ENCODE measurements at places on chromosomes 4 and X.
A peak's percentile ranks its signal among the peaks of the same experiment; 100 is the strongest.

- DNase-seq, result peak; percentile 47
Measured at GRCh38 chr4:164440199-164440598, 313.7 kb upstream of the SMIM31 start.

- no peak for DNase-seq
Measured at GRCh38 chr4:184420402-184420801, 53.9 kb downstream of the IRF2 start.

DNA sequence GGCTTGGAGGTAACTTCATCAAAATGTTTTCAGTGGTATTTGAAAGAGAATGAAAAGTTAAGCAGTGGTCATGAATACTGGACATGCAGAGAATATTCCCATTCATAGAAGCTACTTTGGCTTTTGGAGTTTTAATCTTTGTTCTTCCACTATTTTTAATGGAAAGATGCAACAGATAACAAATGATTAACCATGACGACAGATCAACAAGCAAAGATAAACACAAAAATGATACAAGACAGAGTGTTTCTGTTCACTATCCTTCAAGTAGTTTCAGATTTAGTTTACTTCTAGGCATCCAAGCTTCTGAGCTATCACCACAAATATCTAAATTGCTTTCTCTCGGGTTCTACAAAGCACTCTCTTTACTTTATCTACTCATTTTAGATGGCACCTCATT lies 1004.9 kb upstream of the ADGRL3 start:
- no peak for DNase-seq

GRCh38 chr4:69650872-69651271 lies 2.2 kb downstream of the UGT2A1 start:
- DNase-seq, result peak; percentile 8

DNA sequence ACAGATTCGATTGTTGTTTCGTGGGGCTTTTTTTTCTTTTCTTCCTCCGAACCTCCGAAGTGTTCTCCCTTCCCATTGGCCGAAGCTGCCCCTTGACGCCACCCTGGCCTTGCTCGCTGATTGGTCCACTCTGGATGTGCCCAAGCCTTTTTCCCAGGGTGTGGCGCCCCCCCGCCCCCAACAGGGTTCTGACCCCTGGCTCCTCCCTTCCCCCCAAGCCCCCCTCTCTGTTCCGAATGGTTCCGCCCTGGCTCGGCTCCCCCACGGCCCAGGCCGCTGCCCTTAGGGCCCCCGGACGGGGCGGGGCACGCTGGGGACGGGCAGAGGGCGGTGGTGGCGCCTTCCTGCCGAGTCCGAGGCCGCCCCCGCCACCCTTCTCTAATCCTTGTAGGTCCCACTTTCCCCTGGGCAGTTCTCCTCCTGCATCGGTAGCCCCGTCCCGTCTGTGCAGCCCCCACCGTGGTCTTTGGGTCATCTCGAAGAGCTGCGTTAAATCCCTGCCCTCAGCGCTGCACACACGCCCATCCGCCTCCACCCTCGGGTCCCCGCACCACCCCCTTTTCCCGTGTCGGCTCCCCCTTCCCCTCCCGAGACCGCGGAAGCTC lies 25.5 kb downstream of the UTP14A start:
- peak; percentile 74 for DNase-seq

DNA sequence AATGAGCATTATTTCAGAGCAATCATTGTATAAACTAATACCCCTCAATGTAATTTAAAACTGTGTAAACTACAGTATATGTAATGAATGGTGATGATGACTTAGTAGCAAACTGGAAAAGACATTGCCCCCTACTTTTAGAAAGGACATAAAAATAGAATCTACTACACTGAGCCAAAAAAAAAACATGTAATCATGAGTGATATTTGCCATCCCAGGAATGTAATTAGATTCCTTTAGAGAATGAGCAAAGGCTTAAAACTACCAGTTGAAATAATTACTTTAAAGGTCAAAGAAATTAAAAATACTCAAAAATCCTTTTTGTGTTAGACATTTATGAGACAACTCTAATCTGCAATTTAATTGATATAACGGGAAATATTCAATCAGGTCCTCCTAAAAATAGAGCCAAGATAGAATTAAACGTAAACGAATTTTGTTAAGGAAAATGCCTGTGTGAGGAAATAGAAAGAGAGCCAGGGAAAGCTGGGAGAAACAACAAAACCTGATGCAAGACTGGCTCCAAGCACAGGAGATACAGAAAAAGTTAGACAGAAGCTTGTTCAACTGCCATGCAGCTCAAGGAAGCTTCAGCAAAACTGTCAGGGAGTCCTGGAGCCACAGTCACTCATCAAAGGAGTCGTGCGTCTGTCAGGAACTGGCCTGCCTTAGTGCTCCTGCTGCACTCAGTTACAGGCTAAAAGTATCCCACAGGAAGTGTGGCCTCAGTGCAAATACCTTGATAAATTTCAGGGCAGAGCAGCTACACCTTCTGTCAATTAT lies 655.7 kb upstream of the INTU start:
- DNase-seq, result no peak

DNA sequence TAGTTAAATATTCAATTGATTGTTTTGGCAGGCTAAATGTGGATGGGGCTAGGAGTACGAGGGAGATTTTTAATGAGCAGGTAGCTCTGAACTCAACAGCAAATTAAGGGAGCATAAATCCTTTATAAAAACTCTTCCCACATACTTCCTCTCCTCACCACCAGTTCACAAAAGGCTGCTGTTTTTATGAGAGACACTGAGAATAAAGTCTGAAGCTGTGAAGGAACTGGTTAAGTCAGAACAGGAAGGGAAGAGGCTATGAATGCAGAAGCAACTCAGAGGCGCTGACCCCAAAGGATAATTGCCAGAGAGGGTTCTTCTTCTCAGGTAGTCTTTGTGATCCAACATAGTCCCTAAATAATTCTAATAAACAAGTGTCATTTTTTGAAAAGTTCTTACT lies 406.1 kb downstream of the GPM6A start:
- no peak for DNase-seq

- no peak for DNase-seq
Measured at GRCh38 chr4:8898419-8898818, 26.8 kb upstream of the HMX1 start.

DNA sequence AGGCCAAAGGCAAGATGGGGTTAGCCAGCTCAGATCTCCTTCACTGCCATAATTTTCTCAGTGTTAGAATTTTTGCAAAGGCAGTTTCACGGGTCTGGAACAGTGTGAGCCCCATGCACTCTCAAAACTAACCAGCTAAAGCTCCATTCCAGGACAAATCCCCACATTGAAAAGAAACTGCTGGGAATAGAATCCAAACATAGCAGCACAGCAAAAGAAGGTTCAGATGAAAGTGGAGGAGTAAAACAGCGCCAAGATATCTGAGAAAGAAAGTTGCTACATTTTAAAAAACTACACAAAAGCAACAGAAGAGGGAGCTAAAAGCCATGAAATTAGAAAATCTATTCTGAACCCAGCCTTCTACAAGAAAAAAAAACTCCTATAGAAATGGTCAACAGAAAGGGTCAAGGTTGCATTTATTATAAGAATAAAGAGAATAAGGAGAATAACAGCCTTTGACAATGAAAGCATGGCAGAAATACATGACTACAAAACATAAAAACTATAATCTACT lies 39.6 kb upstream of the SLC7A3 start:
- DNase-seq, result peak; percentile 47

DNA sequence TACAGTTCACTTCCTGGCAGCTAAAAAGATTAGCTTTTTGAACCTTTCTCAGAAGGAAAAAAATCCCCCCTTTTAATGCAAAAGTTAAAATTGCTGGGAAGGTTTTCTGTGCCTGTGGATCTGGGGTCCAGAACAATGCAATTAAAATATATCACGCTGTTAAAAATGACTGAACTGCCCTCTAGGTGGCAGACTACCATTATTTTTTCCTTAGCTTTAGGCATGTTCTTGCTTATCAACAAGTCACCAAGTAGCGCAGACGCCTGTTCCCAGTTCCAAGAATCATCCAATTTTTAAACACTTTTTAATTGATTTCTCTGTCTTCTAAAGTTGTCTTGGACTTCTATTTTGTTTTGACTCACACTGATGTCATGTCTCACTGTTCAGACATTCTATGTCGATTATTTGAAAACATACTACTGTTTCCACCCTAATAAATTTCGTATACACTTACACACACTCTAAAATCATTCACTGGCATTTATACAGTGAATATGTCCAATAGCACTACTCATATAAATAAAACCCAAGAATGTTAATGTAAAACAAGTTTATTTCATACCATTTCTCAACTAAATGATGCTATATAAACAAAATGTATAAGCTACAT lies 661.6 kb downstream of the RAPGEF2 start:
- peak; percentile 61 for DNase-seq

DNA sequence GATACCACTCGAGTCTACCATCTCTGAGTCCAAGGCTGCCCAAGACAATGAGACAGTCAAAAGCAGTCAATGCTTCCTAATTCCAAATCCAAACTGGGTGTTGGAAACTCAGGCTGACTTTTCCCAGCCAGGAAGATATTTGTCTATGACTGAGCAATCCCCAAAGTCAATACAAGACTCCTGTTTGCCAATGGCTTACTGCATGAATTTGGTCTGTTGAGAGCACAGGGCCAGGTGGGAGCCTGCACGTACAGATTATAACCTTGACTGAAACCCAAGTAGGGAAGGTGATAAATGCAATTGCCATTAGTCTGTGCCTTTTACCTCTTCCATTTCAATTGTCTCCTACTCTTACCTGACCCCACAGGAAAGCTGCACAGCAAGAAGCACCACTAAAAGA lies 72.6 kb upstream of the PPARGC1A start:
- DNase-seq, result no peak

- no peak for DNase-seq
Measured at GRCh38 chr4:20283039-20283438, 31.3 kb downstream of the SLIT2 start.

- no peak for DNase-seq
Measured at GRCh38 chrX:129682979-129683378, 28.2 kb upstream of the APLN start.

DNA sequence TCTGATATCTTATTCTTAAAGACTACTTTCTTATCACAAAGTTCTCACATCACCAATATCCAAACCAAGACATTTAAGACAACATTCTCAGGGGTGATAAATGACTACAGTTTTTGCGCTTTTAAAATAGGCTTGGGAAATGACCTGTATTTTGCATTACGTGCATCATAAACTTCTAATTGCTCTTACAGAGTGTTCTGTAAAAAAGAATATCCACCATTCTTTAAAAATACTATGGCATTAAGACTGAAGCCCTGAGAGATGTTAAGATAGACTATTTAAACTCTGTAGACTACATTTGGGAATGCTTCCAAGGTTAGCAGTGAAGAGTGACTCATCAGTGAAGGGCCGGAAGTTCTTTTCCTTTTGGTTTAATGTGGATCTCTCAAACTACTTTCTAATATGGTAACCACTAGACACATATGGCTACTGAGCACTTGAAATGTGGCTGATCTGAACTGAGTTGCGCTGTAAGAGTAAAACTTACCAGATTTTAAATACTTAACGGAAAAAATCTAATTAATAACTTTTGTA lies 518.8 kb upstream of the FTHL17 start:
- no peak for DNase-seq

DNA sequence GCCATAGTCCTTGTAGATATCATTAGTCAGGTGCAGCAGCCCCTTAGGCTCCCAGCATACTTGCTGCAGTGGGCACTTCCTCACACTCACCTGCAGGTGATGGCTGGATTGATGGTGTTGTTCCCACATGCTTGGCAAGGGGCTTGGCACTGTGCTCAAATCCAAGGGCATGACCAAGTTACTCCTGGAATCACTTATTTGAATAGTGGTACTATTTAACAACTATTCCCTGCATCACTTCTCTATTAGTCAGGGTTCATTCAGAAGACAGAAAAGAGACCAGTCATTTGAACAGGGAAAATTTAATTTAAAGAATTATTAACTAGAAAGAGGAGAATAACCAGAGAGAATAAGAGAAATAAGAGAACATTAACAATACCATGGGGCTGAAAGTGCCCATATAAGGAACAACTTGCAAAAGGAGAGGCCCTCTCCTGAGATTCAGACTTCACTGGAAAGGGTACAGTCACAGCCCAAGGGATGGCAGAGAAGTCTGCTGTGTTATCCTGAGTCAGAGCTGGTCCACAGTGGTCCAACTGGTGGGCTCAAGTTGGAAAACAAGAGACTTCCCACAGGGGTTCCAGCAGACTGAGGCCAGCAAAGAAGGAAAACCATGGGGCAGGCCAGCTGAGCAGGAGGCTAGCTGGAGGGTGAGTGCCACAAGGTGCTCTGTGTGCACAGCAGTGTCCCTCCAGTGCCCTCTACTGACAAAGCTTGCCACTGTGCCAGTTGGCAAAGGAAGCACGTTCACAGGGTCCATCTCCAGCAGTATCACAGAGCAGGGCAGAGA lies 9.8 kb downstream of the SPP1 start:
- DNase-seq, result peak; percentile 5

DNA sequence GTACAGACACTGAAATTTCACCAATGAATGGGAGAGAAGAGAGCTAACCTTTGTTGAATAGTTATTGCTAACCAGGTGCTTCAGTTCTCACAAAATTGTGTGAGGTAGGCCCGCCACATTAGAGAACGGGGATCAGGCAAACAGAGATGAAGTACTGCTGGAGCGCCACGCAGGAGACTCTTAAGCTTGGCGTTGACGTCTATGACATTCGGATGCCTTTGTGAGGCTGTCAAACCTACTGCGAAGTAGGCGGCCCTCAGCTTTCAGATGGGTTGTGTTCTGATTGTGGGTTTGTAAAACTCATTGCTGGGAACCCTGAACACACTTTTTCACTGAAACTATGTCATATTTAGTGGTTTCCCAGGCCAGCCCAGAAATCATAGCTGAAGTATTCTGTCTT lies 173.6 kb downstream of the CBR4 start:
- no peak for DNase-seq

DNA sequence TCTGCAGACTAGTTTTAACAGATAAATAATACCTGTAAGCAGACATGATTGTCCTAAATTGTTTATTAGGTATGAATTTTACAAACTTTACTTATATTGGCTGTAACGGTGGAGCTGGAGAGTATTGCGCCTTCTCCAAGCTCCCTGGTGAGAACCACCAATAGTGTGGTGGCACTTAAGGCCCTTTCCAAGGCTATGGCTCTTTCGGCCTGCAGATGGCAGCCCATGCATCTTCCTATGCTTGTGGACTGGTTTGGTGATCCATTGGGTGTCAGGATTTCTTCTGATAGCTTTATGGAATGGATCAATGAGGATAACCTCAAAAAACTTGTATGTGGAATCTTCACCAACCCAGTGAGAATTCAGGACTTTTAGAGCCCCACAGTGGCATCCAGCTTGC lies 7.8 kb downstream of the LARP1B start:
- peak; percentile 61 for DNase-seq

DNA sequence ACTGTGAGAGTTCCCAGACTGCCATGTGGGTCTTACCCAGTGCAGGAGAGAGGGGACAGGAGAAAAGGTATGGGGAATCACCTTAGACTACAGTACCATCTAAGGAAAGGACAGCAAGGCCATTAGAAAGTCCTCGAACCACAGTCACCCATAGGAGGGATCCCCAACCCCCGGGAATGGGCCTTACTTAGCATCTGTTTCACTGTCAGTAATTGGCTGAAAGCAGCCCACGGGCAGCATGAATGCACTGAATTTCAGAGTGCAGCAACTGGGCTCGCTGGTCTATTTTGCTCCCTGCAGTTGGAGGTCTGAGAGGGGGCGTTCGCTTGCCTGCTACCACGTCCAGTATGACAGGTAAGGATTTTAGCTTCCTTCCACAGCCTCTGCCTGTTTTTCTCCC lies 50.4 kb upstream of the KLHL8 start:
- DNase-seq, result no peak

Data from erythroblast (primary cell).